Sigmoid colon (tissue), 7 donors: ENCODE measurements at places on chromosomes 7 and 10. TPM values are rescaled to one million over a fixed set of nuclear protein-coding genes. Genes with fewer than 3 reads are reported as not detected.

- no peaks in the 10 kb centered on the region for H3K27me3 ChIP-seq
- H3K4me1 ChIP-seq, result peaks cover 3% of the 10 kb centered on the region
- no peak for DNase-seq
- no peak overlapping the region for H3K4me3 ChIP-seq
- H3K36me3 ChIP-seq, result peaks cover 19% of the 10 kb centered on the region
Observed at GRCh38 chr10:412109-412508, 276.9 kb downstream of the ZMYND11 start.

GRCh38 chr10:102931643-102932042 is 13.5 kb downstream of the CNNM2 start:
- H3K27ac ChIP-seq, result no peak overlapping the region
- H3K4me3 ChIP-seq, result no peak overlapping the region
- no peak for DNase-seq
- H3K4me1 ChIP-seq, result no peaks in the 10 kb centered on the region
- H3K36me3 ChIP-seq, result no peaks in the 10 kb centered on the region
- no peaks in the 10 kb centered on the region for H3K27me3 ChIP-seq

GRCh38 chr7:31023877-31024276 is 28.2 kb upstream of the ADCYAP1R1 start:
- no peaks in the 10 kb centered on the region for H3K4me1 ChIP-seq
- no peak for DNase-seq
- no peak overlapping the region for H3K4me3 ChIP-seq
- H3K27ac ChIP-seq, result no peak overlapping the region

DNA sequence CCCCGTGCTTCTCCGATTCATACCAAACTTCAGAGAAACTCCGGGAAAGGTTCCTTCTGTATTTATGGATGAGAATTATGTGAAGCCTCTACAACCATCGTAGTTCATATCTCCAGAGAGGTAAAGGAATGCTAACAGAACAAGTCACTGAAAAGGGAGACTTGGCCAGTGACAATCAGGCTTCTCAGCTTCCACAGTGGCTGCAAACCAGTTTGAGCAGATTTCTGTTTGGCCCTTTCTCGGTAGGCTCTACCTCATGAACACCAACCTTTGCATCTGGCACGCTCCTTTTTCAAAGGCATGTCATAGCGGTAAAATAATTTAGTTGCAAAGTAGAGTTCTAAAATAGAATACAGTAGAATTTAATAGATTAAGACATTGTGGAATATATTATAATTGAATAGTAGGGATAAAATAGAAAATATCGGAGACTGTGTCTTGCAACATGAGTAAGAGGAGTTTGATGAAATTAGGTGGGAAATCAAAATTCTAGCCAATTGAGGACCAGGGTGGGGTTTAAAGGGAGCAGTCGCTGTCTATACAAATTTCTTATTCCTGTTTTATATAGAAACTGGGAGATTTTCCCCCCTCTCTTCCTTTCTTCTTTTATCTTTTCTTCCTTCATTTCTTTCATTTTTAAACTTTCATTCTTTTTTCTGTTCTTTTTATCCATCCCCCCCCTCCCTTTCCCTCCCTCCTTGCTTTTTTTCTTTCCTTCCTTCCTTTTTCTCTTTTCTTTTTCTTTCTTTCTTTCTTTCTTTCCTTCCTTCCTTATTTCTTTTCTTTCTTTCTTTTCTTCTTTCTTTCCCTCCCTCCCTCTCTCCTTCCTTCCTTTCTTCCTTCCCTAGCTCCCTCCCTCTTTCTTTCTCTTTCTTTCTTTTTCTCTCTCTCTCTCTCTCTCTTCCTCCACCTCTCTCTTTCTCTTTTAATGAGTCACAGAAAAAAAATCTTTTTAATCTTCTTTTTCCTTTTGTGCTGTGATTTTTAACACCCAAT is 161.5 kb upstream of the KLF6 start:
- no peak overlapping the region for H3K4me3 ChIP-seq
- DNase-seq, result no peak
- H3K27me3 ChIP-seq, result no peaks in the 10 kb centered on the region
- H3K27ac ChIP-seq, result peak overlapping the region; percentile 51

GRCh38 chr7:134767520-134768168 is 11.8 kb upstream of the CALD1 start:
- peak overlapping the region; percentile 26 for H3K27ac ChIP-seq
- DNase-seq, result no peak
- H3K36me3 ChIP-seq, result no peaks in the 10 kb centered on the region
- H3K27me3 ChIP-seq, result no peaks in the 10 kb centered on the region
- no peak overlapping the region for H3K4me3 ChIP-seq

- no peak for DNase-seq
- no peaks in the 10 kb centered on the region for H3K36me3 ChIP-seq
- no peak overlapping the region for H3K4me3 ChIP-seq
- no peaks in the 10 kb centered on the region for H3K27me3 ChIP-seq
- no peak overlapping the region for H3K27ac ChIP-seq
Observed at GRCh38 chr7:106367664-106368063, 82.9 kb upstream of the NAMPT start.

- no peak for DNase-seq
- no peak overlapping the region for H3K4me3 ChIP-seq
- H3K4me1 ChIP-seq, result no peaks in the 10 kb centered on the region
- no peak overlapping the region for H3K27ac ChIP-seq
- H3K27me3 ChIP-seq, result no peaks in the 10 kb centered on the region
- no peaks in the 10 kb centered on the region for H3K36me3 ChIP-seq
Observed at GRCh38 chr7:549066-549890, 29.6 kb upstream of the PDGFA start.

- no peak for DNase-seq
- no peaks in the 10 kb centered on the region for H3K4me1 ChIP-seq
- no peak overlapping the region for H3K4me3 ChIP-seq
- no peak overlapping the region for H3K27ac ChIP-seq
- peaks cover 2% of the 10 kb centered on the region for H3K36me3 ChIP-seq
Observed at GRCh38 chr7:105118612-105119600, 104.9 kb downstream of the KMT2E start.

GRCh38 chr7:2197436-2198155 is 35.1 kb downstream of the MAD1L1 start:
- H3K4me3 ChIP-seq, result no peak overlapping the region
- H3K36me3 ChIP-seq, result peaks cover 22% of the 10 kb centered on the region
- DNase-seq, result no peak
- H3K4me1 ChIP-seq, result no peaks in the 10 kb centered on the region
- no peaks in the 10 kb centered on the region for H3K27me3 ChIP-seq

GRCh38 chr10:132859084-132859855 is 73.3 kb upstream of the NKX6-2 start:
- no peak overlapping the region for H3K4me3 ChIP-seq
- DNase-seq, result no peak
- no peak overlapping the region for H3K27ac ChIP-seq
- no peaks in the 10 kb centered on the region for H3K4me1 ChIP-seq
- no peaks in the 10 kb centered on the region for H3K36me3 ChIP-seq

- no peaks in the 10 kb centered on the region for H3K4me1 ChIP-seq
- no peak overlapping the region for H3K27ac ChIP-seq
- DNase-seq, result no peak
- H3K4me3 ChIP-seq, result no peak overlapping the region
- no peaks in the 10 kb centered on the region for H3K36me3 ChIP-seq
Observed at GRCh38 chr7:87506246-87507180, 31.0 kb upstream of the ABCB4 start.

GRCh38 chr7:75048435-75049379 is 24.9 kb downstream of the RCC1L start:
- H3K4me3 ChIP-seq, result no peak overlapping the region
- DNase-seq, result no peak
- no peaks in the 10 kb centered on the region for H3K27me3 ChIP-seq
- no peak overlapping the region for H3K27ac ChIP-seq

- no peaks in the 10 kb centered on the region for H3K36me3 ChIP-seq
- H3K4me3 ChIP-seq, result no peak overlapping the region
- H3K27ac ChIP-seq, result no peak overlapping the region
- no peaks in the 10 kb centered on the region for H3K27me3 ChIP-seq
- DNase-seq, result no peak
Observed at GRCh38 chr10:105104297-105104696, 463.2 kb downstream of the SORCS3 start.

DNA sequence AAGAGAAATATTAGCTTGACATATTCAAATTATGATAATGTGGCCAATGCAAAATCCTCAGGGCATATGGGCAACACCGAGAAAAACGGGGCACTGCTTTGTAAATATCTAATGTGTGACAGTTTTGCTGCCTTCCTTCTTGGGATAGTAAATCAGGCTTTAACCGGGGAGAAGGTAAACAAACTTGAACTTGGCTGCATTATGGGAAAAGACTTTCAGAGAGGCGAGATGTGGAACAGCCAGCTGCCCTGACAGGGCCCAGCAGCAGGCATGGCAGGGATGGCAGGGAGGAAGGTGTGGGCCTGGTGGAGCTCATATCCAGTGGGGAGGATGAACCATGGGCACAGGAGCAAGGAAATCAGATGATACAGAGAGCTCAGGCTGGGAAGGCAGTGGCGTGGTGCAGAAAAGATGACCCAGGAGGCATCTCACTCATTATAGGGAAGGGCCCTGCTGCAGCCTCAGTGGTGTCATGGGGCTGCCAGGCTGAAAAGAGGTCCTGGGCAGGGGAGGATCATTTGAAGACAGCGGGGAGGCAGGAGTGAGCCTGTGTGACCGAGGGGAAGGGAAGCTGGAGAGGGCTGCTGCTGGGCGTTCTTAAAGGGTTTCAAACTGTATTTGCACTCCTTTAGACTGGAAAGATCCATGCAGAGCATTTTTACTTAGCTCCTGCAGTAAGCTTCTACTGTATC is 26.7 kb downstream of the CXCL12 start:
- no peaks in the 10 kb centered on the region for H3K36me3 ChIP-seq
- H3K27me3 ChIP-seq, result no peaks in the 10 kb centered on the region
- H3K27ac ChIP-seq, result no peak overlapping the region
- H3K4me1 ChIP-seq, result no peaks in the 10 kb centered on the region

DNA sequence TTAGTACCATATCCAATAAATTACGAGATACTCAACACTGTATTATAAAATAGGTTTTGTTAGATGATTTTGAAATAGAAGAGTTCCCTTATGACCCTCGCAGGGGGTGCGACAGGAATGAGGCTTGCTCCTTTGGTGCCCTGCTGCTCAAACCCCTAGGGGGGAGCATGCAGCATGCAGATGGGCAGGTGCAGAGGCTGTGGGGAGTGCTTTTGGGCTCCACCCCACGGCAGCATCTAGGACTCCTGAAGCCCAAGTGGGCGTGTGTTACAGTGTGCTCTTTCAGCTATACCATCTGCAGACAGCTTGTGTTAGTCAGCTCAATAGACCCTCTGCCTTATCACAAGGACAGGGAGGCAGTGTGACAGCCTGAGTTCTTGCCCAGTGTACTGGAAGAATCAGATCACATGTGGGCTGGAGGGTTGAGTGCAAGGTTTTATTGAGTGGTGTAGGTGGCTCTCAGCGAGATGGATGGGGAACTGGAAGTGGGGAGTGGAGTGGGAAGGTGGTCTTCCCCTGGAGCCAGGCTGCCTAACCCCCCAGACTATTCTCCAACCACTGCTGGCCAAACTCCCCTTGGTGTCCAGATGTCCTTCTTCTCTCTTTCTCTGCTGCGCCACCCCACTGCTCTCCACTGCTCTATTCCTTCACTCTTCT is 3.1 kb upstream of the MRC1 start:
- H3K4me3 ChIP-seq, result no peak overlapping the region
- no peak for DNase-seq
- H3K27me3 ChIP-seq, result no peaks in the 10 kb centered on the region
- no peaks in the 10 kb centered on the region for H3K36me3 ChIP-seq
- no peaks in the 10 kb centered on the region for H3K4me1 ChIP-seq
- H3K27ac ChIP-seq, result no peak overlapping the region

DNA sequence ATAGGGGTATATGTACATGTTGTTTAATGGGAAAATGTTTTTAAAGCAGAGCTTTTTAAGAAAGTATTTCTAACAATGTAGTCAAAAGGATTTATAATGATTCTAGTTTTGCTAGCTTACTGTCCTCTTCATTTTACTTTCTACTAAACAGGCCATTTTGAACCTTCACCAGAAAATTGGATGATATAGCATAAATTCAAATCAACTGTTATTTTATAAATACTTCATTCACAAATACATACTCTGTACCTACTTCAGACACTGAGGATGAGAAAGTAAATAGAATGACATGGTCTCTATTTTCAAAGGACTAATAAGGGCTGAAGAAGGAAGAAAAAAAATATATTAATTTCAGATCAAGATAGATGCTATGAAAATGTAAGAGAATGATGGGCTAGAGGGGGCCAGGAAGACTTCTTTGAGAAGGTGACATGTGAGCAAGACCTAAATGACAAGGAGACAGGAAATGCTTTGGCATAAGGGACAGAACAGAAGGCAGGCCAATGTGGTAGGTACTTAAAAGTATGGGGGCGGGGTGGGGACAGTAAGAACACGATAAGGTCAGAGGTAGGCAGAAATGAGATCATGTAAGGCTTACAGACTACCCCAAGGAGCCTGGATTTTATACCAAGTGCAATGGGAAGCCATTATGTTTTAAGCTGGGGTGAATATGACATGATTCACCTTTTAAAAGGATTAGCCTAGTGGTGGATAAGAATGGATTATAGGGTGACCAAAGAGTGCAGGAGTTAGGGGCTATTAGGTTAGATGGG is 5.2 kb downstream of the NAMPT start:
- no peaks in the 10 kb centered on the region for H3K27me3 ChIP-seq
- H3K4me1 ChIP-seq, result no peaks in the 10 kb centered on the region
- no peak overlapping the region for H3K27ac ChIP-seq
- peaks cover 30% of the 10 kb centered on the region for H3K36me3 ChIP-seq
- H3K4me3 ChIP-seq, result no peak overlapping the region
- no peak for DNase-seq

DNA sequence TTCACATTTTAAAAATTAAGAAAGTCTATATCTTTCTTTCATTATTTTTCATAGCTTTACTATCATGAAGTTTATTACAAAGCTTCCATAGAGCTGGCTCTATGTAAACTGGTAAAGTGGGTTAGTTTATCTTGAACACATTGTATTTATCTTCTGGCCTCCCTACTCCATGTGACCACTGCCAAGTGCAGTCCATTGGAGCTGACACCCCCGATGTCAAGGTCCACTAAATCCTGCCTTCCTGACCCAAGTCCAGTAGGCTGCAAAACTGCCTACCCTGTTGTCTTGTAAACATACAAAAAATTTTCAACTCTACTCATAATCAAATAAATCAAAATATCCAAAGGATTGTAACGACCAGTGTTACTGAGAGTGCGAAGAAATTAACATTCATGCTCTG is 10.2 kb downstream of the DNAJC12 start:
- no peaks in the 10 kb centered on the region for H3K4me1 ChIP-seq
- H3K27ac ChIP-seq, result no peak overlapping the region
- H3K36me3 ChIP-seq, result no peaks in the 10 kb centered on the region
- no peak for DNase-seq
- H3K27me3 ChIP-seq, result no peaks in the 10 kb centered on the region
- H3K4me3 ChIP-seq, result no peak overlapping the region

GRCh38 chr10:77832238-77832637 is 94.3 kb downstream of the DLG5 start:
- H3K4me1 ChIP-seq, result peaks cover 9% of the 10 kb centered on the region
- no peak for DNase-seq

HGF gene
- 27.2 TPM for total RNA-seq

PLCE1 gene
- total RNA-seq, result 9.6 TPM

SLC25A28 gene
- 32.9 TPM for total RNA-seq

H2BK1 gene
- total RNA-seq, result not detected
